ENCODE measurements at places on chromosomes 2 and 18.

GRCh38 chr2:218427741-218428140 lies 8.8 kb downstream of the VIL1 start:
- DNase-seq, result no peak

DNA sequence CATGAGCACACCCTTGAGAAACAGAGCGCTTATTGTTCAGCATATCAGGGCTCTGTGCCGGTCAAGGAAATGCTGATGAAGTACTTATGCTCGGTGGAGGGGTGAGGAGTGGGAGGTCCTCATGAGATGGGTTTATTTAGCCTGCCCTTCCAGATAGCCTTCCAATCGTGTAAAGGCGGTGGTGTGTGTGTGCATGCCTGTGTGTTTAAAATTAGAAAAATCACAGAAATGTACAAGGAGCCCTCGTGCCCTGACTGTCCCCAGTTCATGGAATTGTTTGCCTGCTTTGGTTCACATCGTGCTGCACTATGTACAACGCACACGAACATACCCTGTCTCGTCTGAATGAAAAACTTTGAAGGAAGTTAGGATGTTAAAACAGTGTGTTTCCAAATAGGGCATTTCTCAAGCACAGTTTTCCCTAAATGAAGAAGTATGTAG lies 158.6 kb downstream of the AQP4 start:
- DNase-seq, result no peak

GRCh38 chr18:55105873-55106272 lies 146.6 kb upstream of the CCDC68 start:
- no peak for DNase-seq

DNA sequence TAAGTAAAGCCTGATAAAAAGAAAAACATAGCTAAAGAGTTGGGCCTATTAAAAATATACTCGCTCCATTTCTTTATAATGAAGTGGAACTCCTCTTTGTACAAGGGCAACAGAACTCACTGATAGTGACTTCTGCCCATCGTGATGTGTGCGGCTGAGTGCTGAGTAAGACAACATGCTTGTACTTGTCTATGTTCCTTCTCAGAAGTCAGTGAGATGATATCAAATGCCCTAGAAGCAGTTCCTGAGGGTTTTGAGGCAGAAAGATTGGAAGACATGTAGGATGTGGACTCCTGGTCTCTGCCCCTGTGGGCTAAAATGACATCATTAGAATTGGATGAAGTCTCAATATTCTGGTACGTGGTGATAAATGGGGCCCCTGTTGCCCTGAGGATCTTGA lies 73.8 kb downstream of the USP40 start:
- DNase-seq, result no peak

DNA sequence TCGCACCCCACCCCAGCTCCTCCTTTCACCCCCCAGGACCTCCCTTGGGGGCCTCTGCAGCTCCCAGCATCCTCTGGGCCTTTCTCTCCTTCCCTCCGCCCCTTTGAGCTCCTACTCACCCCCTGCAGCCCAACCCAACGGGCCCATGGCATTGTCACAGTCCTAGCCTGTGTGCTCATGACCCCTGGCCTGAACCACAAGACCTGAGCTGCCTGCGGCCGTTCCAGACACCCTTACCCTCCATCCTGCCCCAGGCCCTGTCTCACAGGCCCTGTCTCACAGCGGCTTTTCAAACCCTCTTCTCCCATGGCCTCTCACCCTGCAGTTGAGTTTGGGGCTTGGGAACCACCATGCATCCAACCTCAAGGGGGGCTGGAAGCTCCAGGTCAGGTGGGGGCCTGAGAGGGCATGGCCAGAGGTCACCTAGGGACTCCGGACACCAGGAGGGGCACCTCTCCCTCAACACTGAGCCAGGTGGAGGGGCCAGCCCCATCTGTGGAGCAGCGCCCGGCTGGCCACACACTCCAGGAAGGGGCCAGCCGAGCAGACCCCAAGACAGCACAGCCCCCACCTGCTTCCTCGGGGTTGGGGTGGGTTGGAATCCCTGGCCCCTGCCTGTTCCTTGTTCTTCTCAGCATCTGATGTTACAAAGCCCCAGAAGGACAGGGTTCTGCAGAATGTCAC lies 6.9 kb downstream of the MAB21L4 start:
- DNase-seq, result no peak

DNA sequence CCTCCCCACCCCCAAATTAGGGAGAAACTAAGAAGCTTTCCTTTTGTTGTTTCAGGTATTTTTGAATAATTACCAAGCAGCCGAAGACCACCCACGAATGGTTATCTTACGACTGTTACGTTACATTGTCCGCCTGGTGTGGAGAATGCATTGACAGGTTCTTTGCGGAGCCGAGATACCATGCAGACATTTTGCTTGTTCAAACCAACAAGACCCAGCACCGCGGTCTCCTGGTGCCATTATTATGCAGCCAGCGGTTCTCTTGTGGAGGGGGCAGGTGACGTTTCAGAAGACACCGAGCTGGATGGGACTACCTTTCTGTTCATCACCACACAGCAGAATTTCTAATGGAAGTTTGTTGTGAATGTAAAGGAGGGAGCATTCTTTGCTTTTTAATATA lies 43.4 kb downstream of the BCL2L11 start:
- DNase-seq, result no peak

DNA sequence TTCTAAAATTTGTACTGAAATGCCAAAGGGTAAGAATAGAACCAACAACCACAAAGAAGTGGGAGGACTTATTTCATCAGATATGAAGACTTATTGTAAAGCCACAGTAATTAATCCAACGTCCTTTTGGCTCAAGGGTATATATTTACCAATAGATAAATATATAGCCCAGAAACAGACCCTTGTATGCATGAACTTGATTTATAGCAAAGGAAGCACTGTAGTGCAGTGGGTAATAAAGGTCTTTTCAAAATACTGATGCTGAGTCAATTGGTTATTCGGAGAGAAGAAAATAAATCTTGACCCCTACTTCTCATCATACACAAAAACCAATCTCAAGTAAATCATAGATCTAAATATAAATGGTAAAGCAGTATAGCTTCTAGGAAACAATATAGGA lies 200.5 kb upstream of the ST6GAL2 start:
- DNase-seq, result no peak

GRCh38 chr2:31877008-31877407 lies 133.8 kb downstream of the MEMO1 start:
- DNase-seq, result no peak

DNA sequence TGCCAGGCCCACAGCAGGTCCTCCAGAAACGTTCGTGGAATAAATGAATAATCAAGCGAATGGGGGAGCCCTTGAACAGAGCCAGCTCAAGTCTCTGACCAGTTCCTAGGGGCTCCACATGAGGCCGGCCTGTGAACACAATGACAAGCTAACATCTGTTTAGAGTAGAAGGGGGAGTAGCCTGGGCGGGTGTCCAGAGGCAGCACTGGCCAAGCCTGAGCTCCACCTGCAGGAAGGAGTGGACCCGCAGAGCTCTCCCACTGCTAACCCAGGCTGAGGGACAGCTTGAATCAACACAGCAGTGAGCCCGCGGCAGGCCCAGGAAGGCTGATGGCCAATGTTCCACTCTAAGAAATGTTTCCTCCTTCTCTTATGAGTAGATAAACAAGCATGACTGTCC lies 234.8 kb upstream of the RAB6C start:
- DNase-seq, result no peak

DNA sequence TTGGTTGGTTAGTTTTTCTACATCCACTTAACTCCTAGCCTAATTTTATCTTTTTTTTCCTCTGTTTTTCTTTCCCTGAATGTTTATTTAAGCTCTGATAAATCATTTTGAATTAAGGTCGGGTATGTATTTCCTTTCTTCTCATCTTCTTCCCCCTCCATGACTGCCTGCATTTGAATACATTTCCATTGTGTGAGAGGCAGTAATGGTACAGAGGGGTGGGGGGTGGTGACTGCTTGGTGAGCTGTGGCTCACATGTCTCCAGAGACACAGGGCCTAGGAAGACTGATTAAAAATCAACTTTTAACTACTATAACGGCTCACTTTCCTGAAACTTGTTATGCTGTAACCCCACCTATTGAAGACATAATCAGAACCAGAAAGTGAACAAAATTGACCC lies 58.0 kb downstream of the NEDD4L start:
- no peak for DNase-seq

GRCh38 chr18:59516356-59517155 lies 157.5 kb upstream of the LMAN1 start:
- peak; percentile 76 for DNase-seq

GRCh38 chr2:53302455-53302854 lies 465.1 kb upstream of the CHAC2 start:
- no peak for DNase-seq

GRCh38 chr2:190533968-190534309 lies 583 bp downstream of the NEMP2 start:
- DNase-seq, result no peak

- peak; percentile 63 for DNase-seq
Observed at GRCh38 chr18:56522816-56523215, 115.6 kb downstream of the TXNL1 start.

DNA sequence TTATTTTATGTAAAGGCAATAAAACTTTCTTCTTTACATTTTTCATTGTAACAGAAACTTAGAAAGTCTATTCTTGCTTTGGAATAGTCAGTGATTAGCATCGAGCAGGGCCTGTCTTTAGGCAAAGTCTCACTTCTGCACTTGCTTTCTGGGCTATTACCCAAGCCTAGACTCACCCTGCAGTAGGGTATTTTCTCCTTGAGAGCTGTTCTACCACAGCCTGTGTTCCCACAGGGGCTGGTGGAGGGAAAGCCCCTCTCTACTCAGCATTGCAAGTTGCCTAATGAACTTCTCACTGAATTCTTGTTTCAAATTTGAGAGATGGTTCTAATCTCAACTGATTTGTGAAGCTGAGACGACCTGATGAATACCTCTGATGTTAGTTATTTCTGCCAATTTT lies 111.7 kb upstream of the KLHL14 start:
- DNase-seq, result no peak

DNA sequence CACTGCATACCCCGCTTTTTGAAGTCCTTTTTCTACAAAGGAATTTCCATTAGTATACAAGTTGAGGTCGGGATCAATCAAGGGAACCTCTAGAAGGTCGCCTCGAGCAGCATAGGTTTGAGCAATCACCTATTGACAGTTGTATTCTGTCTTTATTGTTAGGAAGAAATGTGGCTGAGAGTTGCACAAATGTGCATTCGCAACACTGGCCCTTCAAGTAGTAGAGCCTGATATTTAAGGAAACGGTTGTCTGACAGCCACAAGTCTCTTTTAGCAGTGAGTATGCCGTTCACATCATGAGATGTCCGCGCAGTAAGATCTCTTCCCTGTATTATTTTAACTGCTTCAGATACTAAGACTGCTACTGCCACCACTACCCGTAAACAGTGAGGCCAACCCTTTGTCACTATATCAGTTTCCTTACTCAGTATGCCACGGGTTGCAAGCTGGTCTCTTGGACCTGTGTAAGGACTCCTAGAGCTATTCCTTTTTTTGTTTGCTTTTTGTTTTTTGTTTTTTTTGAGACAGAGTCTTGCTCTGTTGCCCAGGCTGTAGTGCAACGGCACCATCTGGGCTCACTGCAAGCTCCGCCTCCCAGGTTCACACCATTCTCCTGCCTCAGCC lies 10.0 kb upstream of the STARD7 start:
- no peak for DNase-seq

- peak; percentile 39 for DNase-seq
Observed at GRCh38 chr18:31244771-31245394, 73.1 kb upstream of the DSG1 start.

- peak; percentile 34 for DNase-seq
Observed at GRCh38 chr2:29628108-29628745, 293.2 kb downstream of the ALK start.
